ENCODE measurements at places on chromosomes 7 and 10.

DNA sequence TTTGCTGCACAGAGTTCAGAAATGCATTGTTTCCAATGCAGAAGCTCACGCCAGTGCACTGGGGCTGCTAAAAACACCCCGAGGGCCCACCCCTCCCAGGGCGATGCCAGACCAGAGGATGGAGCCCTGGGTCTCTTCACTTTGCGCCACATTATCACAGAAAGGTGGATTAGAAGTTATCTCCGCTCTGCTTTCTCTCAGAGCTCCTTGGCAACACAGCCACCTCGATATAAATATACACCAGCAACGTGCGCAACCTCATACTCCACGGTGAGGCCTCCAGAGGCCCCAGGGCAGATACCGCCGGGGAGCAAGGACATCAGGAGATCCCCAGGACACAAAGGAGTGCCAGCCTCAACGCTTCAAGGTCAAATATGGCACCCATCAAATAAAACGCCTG lies 121.0 kb upstream of the TBX20 start:
- no peak for DNase-seq

DNA sequence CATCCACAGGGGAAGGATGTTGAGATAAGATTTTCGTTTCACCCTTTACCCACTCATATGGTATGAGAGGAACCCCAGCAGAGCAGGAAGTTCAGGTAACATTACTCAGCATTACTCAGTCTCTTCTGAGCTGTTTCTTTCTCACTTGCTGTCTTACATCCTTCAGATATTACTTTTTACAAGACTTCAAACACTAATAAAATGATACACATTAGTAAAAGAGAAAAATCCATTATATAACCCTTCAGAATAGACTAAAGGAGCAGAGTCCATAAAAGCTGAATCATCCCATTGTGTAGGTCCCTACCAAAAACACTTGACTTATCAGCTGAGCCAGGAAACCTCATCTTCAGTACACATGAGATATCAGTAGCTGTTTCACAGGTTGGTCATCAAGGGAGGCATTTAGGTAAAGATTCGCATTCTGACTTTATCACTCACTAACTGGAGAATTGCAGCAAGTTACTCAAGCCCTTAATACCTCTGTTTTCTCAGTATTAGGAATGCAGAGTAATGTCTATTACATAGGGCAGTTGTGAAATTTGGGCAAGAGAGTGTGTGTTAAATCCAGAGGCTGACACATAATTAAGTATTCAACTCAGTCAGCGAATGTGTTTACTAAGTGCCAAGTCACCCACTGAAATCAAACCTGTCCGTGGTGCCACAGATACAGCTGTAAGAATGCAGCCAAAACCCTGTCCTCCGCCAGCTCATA lies 44.7 kb downstream of the KLF6 start:
- DNase-seq: no peak

GRCh38 chr7:51027106-51027934 lies 244.6 kb upstream of the GRB10 start:
- DNase-seq: no peak

DNA sequence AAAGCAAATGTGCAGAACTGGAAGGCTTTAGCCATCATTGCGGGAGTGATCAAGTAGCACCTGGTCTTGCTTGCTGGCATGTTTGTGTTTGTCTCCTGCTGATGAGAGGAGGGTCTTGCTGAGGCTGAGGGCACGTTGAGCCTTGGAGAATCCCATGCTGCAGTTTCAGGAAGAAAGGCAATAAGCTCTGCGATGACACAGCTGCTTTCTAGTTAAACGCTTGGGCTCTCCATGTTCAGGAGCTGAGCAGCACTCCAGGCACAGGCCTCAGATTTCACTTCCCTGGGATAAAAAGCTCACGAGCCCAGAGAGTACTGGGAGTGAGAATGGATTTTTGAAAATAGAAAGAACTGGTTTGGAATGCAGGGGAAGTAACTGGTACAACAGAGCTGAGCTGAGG lies 100.8 kb downstream of the LRRC18 start:
- DNase-seq: no peak

DNA sequence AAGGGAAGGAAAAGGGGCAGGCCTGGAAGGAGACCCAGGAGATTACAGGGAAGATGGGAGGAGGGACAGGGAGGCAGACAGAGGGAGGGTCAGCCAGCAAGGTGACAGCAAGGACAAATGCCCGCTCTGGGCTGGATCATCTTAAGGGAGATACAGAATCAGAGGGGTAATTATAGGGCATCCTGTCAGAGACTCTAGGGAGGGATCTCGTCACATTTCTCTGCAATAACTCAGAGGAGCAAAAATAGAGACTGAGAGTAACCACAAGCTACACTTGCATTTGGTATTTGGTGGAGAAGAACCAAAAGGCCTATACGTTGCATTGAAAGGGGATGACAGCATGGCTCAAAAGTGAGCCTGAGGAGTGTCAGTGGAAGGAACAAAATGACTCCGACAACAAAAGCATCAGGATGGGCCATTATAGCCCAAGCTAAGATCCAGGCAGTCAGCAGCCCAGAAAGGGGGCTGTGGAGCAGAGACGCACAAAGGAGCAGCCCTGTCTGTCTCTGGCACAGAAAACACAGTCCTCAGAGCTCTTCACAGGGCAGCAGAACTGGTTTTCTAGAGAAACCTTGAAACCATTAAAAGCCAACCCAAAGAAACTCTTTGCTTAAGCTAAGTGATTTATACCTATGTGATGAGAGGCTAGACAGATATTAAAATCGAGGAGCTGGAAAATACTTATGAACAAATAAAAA lies 430.2 kb upstream of the VSTM2A start:
- no peak for DNase-seq

DNA sequence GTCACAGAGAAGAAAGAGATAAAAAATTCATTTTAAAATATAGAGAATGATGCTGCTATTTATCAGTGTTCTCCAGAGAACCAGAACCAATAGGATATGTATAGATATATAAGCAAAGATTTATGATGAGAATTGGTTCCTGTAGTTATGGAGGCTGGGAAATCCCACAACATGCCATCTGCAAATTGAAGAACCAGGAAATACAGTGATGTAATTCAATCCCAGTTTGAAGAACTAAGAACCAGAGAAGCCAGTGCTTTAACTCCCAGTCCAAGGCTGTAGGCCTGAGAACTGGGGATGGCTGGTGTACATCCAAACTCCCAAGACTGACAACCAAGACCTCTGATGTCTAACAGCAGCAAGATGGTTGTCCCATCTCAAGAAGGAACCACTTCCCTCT lies 192.9 kb upstream of the PLXDC2 start:
- DNase-seq: no peak
